ENCODE measurements at places on chromosomes 4 and X.

GRCh38 chr4:95956094-95956493 lies 116.2 kb downstream of the PDHA2 start:
- DNase-seq = no peak

DNA sequence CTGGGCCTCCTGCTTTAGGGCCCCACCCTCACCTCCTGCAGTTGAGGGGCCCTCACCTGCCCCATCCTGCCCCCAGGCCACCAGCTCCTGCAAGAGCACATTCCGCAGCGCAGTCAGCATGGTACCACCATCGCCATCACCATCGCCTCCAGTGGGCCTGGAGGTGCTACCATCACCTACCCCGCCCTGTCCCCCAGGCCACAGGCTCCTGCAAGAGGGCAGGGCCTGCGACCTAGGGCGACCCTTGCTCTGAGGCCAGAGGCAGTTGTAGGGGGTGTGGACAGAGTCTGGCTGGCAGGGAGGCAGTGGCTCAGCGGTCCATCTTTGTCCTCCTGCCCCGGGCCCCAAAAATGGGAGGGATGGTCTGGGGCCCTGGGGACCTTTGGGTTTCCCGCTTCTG lies 3.9 kb upstream of the HAUS7 start:
- DNase-seq = no peak

DNA sequence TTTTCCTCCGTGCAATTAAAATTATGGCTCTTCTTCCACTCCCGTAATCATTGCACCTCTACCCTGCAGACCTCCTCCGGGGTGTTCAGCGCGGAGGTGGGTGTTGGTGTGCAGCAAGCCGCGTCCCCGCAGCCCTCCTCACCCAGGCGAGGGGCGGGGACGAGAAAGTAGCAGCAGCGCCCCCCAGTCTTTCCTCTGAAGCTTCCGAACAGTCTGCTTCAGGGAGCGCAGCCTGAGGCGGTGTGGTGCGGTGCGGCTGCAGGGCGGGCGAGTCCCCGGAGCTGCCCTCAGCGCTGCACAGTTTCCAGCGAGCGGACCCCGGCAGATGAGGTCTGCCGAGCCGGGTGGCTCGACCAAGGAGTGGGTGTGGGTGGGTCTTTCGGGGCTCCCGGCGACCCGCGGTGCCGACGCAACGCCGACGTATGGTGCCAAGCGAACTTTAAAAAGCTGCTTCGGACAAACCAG lies at the start of gene FRAS1:
Gene FRAS1 (plus strand): TSS at position 189 of the 465 bp plus-strand sequence. CDS start 687 bp downstream, outside the sequence.
- DNase-seq = no peak

GRCh38 chr4:99811850-99812249 lies 4.8 kb upstream of the DAPP1 start:
- peak; percentile 36 for DNase-seq

- DNase-seq = no peak
Observed at GRCh38 chr4:42615131-42615763, 41.7 kb downstream of the ATP8A1 start.

GRCh38 chr4:164937576-164938270 lies 39.7 kb downstream of the TRIM61 start:
- no peak for DNase-seq

DNA sequence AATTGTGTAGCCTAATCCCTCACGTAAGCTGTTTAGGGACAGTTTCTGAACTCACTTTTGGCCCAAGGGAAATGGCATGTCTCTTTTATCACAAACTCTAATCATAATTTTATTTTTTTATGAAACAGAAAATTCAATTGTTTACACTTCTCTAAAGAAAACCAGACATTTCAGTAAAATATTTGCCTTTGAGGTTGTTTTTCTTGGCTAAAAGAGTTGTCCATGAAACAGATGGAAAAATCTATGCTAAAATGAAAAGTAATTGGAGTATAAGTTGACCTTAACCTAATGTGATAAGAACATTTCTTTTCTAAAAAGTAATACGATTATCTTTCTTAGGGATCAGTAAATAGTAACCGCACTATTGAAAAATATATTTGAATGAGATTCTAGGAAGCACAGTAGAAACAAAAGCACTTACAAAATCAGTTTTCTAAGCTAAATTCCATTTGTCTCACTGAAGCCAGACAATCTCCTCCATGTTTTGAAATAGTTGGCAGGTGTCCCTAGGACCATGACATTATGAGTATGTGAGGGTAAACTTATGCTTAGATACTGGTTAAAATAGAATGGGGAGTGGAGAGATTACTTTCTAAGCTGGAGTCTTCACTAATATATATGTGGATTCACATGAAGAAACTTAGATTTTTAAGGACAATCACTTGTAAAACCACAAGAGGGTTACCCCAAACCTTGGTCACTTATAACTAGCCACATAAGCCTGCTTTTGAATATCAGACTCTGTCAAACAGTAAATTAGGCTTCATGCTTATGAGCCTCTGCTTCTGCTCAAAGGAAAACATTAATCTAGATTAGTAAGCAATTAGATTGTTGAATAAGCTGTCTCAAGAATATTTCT lies 20.1 kb upstream of the TET2 start:
- no peak for DNase-seq

- DNase-seq = no peak
Observed at GRCh38 chr4:61309616-61310015, 109.5 kb downstream of the ADGRL3 start.

DNA sequence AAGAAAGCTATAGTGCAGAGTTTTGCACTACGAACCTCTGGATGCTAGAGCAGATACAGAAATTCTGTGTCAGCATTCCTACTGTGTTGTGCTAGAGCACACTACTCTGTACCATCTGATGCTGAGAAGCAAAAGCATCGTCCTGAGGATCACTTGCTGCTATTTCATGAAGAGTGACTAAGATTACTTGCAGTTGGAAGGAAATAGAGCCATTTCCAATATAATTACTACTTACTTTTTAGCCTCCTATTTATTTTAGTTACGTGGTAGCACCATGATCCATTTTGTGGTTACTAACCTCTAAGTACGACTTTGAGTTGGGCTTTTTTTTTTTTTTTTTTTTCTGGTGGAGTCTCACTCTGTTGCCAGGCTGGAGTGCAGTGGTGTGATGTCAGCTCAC lies 226.7 kb downstream of the PALLD start:
- no peak for DNase-seq

GRCh38 chr4:94961420-94961819 lies 203.7 kb downstream of the BMPR1B start:
- DNase-seq = no peak

- no peak for DNase-seq
Observed at GRCh38 chr4:121143131-121143530, 21.0 kb downstream of the TNIP3 start.

GRCh38 chr4:110165382-110166286 lies 32.8 kb downstream of the ELOVL6 start:
- peak; percentile 39 for DNase-seq

- DNase-seq = no peak
Observed at GRCh38 chr4:111556851-111557250, 588.4 kb upstream of the FAM241A start.

- DNase-seq = no peak
Observed at GRCh38 chrX:133294126-133294525, 76.0 kb upstream of the TFDP3 start.

DNA sequence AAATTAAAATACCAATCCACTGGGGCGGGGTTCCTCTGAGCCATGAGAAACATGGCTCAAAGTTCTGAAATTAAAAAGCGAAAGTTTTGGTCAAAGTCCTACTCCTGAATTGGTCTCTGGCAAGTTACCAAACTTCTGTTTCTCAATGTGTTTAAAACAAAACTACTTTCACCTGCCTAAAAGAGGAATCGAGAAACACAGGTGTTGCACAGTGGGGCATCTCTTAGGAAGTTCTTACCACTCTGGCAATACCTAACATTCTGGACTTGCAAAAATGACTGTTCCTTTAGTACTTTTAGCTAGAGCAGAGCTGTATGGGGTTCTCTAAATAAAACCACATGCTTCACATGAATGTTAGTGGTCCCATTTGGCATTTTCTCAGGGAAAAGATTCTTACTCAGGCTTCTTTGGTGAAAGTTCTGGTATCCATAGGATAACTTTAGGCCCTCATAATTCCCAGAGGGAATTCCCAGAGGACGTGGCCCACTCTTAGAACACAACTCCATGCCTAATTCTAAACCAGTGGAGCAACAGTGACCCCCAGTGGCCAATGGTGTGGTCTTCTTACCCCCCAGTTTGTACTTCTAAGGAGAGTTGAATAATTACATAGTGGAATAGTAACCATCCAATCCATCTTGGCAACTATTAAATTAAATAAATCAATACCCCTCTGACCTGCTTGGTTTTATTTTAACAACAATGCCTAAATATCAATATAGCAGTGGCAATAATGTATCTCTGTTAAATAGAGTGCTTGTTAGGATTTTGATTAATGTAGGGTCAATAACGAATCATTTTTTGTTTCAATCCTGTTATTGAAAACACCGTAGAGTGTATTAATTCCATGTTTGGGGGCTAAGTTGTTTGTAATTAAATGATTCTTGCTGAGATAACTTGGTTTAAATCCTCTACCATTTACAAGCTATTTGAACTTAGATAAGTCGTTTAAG lies 21.9 kb downstream of the BMP3 start:
- peak; percentile 35 for DNase-seq

DNA sequence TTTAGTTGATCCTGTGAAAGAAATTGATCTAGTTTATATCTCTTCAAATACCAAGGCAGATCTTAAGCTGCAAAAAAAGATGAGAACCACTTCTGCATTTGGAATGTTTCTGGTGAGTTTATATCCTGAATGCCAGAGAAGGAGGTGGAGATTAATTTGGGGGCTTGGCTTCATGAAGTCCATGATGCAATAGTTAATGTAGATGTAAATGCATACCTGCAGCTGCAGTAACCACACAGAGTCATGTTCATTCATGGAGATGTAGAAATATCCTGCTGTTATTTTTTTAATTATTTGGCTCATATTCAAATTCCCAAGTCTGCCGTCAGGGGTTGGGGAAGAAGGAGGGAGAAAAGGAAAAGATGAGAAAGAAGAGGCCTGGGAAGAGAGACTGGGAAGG lies at the start of gene SULT1E1:
Gene SULT1E1 (minus strand): TSS at position 94 of the 400 bp plus-strand sequence. CDS start 2,501 bp downstream, outside the sequence.
- no peak for DNase-seq

DNA sequence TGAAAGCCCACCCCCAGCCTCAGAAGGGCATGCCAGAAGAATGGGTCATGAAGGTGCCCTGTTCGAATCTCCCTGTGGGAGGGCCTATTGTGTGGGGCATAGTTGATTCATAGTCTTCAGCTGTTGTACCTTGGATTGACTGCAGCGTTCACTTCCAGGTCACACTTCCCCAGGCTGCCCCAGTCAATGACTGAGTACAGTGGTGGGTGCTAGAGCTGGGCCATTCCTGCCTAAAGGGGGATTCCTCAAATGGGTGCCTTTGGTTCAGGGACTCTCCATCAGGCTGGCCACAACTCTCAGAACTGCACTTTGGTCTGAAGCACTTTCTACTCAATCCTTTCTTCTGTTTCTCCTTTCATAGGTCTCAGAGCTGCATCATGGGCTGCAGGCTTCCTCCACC lies 35.0 kb upstream of the RASGEF1B start:
- DNase-seq = no peak

DNA sequence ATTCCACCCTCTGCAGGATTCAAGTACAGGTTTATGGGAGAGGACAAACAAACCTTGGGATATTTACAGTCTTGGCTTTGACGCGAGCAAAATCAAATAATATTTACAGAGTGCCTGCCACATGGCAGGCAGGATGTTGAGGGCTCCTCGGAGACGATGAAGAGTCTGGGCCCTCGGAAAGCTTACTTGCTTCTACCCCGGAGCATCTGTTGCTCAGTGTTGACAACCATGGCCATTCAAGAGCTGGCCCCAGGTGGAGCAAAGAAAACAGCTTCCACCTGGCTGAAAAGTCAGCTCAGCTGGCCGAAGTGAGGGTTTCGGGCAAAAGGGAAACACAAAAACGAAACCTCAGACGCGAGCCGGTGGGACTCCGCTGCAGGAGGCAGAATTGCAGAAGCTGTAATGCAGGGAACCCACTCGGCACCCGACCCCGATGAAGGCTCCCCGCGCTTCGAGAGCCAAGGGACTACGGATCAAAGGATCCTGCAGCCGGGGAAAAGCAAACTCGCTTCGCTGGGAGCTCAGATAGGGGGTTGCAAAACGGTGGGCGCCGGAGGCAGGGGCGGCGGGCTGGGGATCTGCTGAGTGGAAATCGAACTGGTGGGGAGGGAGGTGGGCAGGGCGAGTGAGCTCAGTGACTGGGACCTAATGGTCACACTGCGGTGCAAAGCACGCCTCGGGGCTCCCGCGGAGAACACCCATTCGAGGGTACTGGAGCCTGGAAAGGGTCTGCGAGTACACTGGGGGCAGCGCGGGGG lies 805 bp downstream of the ATP8A1 start:
- peak; percentile 7 for DNase-seq

- DNase-seq = no peak
Observed at GRCh38 chrX:115503099-115503498, 57.9 kb upstream of the PLS3 start.

- DNase-seq = no peak
Observed at GRCh38 chr4:39032218-39033085, at the start of gene TMEM156. TMEM156 (minus strand) TSS chr4:39032409; CDS start chr4:39032313, 96 bp downstream.

GRCh38 chr4:52873861-52874343 lies 11.8 kb downstream of the RASL11B start:
- DNase-seq = no peak

DNA sequence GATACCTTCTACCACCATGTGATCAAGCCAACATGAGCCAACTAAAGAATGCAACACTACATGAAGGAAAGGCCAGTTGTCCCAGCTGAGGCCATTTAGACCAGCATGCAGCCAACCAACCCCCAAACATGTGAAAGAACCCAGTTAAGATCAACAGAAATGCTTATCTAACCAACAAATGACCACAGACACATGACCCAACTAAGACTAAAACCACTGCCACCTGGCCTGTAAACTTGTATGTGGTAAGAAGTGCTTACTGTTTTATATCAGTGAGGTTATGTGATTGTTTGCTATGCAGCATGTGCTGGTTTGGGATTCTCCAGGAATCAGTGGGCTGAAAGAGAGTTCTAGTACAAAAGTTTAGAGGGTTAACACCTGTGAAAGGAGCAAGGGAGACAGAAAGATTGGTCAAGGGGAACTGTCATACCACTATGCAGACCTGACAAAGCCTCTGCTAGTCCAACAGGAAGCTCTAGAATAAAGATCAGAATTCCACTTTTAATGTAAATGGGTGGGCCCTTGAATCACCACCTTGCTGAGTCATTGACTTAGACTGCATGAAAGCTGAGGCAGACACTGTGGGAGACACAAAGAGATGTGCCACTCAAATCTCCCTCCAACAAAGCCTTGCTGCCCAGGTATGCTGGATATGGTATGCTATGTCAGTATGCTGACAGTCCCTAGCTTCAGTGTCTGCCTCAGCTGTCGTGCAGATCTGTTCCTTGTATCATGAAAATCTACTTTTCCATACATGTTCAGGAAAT lies 6.1 kb upstream of the SH3D19 start:
- no peak for DNase-seq

- DNase-seq = no peak
Observed at GRCh38 chrX:85378461-85378860, 1.0 kb downstream of the POF1B start.

DNA sequence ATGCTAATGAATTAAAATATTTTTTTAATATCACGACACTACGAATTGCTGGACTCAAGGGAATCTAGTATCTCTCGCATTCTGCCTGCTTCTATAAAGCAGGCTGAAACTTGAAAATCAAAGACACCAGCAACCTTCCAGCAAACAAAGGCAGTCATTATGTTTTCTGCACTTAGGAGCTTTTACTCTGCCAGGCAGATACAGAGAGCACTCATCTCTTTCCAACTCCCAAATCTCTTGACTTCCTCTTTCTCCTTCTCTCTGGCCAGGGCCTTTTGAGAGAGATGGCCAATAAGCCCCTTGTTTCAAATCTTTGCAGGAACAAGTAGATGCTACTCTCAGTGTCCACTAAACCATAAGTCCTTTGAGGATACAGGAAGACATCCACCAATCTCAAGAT lies 95.2 kb upstream of the KLF3 start:
- DNase-seq = no peak
